ENCODE measurements at places on chromosomes 1 and 21. TPM values are rescaled to one million over a fixed set of nuclear protein-coding genes. Genes with fewer than 3 reads are reported as not detected.

GRCh38 chr21:36030581-36031189, 29.6 kb downstream of the SETD4 start:
- DNase-seq, result no peak

DNA sequence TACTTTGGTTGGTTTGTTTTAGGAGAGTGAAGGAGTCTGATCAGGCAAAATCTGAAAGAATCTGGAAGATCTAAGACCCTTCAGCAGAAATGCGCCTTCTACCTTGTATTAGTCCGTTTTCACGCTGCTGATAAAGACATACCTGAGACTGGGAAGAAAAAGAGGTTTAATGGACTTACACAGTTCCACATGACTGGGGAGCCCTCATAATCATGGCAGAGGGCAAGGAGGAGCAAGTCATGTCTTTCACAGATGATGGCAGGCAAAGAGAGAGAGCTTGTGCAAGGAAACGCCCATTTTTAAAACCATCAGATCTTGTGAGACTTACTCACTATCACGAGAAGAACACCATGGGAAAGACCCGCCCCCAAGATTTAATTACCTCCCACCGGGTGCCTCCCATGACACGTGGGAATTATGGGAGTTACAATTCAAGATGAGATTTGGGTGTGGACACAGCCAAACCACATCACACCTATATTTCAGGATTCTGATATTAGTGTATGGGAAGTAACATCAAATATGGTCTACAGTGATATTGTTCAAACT, 99.3 kb downstream of the GLUL start:
- DNase-seq, result no peak

DNA sequence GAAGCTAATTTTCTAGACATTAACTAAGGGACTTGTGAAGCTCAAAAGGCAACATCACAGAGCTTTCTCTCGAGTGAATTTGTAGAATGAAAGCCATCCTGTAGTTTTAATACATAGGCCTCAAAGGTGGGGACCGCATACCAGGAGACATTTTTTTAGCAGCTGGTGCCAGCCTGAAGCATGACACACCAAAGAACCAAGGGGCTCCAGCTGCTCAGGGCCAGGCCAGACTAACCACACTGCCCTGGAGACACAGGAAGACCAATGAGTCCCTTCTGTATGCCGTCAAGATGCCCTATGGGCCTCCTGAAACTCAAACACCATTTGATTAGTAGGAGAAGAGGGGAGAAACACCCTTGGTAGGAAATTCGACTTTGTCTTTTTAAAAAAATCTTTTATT, 113.9 kb upstream of the CACNA1E start:
- DNase-seq, result no peak

GRCh38 chr1:24250791-24251190, 63.7 kb upstream of the IFNLR1 start:
- no peak for DNase-seq

DNA sequence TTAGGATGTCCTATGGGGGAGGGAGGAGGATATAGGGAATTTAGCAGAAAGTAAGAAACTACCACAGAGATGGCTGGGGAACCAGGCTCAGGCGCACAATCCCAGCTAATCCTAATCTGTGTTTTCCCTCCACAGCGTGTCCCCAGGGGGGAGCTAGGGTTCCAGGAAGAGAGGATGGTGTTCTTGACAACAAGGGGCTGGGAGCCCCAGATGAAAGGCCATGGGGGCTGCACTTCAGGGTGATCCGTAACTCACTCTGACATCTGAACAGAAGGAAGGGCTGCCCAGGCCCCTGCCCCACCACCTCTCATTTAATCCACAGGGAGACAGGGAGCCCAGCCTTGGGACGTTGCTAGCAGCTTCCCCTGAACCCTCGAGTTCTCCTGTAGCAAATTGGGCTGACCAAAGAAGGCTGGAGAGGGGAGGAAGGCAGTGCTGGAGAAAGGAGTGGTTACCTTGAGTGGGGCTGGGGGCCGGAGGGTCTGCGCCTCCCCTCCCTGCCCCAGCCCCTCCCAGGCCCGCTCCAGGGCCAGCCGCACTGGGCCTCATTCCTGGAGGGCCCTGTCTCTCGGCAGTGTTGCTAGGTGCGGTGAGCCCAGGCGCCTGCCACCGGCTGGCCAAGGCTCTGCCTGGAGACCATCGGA, 131.7 kb downstream of the TMEM53 start:
- DNase-seq, result no peak

GRCh38 chr1:65994223-65994622, 201.5 kb downstream of the PDE4B start:
- no peak for DNase-seq

- no peak for DNase-seq
Observed at GRCh38 chr21:14870853-14871149, 194.0 kb downstream of the NRIP1 start.

The SPTA1 gene
- not detected for total RNA-seq

The GIPC2 gene
- 1.5 TPM for total RNA-seq

The GCSAML gene
- not detected for total RNA-seq

The STUM gene
- under 0.01 TPM for total RNA-seq

The FCGR3A gene
- total RNA-seq, result not detected
